GOT3 (cell line): ENCODE measurements at places on chromosomes 12 and 14.

GRCh38 chr12:48817873-48818830 is at the start of gene CACNB3:
Gene CACNB3, plus strand, starts transcription at chr12:48818496. Its CDS starts 434 bp downstream, at chr12:48818930.
- no peak for DNase-seq

GRCh38 chr12:38745601-38746000 is 159.8 kb downstream of the CPNE8 start:
- DNase-seq: no peak

DNA sequence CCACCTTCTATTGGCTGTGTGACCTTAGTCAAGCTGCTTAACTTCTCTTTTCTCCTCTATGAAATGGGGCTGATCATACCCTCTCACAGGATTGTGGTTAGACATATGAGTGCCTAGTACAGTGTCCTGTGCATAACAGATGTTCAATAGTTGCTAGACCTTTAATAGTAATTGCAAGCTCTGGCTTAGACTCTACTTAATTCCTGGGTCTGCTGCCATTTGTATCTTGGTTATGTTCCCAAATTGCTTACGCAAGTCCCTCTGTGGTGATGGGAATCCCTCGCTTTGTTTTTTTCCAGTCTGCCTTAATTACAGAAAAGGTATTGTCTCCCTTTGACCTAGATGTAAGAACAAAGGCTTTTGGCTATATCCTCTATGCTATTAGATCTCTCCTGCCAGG is 15.1 kb downstream of the SUDS3 start:
- DNase-seq: no peak

GRCh38 chr14:58662018-58662417 is 24.3 kb downstream of the DACT1 start:
- no peak for DNase-seq

DNA sequence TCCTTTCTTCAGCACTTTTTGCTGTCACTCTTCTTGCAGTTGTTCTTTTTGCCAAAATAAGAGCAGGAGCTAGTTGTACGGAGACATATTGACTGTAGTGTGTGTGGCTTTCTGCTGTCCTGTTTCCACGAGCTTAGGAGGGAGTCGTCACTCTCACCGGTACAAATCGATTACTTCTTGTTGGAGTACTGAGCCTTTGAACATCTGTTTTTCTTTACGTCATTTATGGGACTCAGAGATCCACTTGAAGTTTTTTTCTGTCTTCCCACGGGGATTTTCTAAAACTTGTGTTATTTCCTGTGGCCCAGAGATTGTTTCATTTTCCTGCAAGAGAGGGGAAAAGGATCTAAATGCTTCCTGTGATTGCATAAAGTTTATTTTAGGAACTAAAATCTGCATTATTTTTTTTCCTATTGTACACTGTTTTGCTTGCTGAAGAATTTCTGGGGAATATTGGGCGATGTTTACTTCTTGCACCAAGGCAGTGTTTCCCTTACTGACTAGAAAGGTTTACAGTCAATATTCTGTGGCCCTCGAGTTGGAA is 199.8 kb upstream of the ARHGAP5 start:
- DNase-seq: no peak

GRCh38 chr14:60800409-60800808 is 65.8 kb downstream of the MNAT1 start:
- no peak for DNase-seq

DNA sequence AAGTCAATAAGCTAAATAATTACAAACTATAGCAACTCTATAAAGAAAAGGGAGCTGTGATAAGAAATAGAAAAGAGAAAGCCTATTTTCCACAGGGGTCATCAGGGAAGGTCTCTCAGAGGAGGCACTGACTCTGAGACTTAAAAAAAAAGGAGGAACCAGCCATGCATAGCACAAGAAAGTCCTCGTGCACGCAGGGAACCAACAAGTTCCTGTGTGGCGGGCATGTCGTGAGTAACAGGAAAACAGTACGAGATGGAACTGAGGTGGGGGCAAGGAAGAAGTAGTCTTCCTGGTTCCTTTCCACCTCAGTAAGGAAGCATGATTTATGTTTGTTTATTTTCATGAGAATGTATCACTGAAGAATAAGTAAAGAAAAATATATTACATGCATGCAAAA is 367.0 kb upstream of the TMEM132C start:
- no peak for DNase-seq

GRCh38 chr14:84029720-84030119 is 1500.2 kb upstream of the FLRT2 start:
- no peak for DNase-seq

DNA sequence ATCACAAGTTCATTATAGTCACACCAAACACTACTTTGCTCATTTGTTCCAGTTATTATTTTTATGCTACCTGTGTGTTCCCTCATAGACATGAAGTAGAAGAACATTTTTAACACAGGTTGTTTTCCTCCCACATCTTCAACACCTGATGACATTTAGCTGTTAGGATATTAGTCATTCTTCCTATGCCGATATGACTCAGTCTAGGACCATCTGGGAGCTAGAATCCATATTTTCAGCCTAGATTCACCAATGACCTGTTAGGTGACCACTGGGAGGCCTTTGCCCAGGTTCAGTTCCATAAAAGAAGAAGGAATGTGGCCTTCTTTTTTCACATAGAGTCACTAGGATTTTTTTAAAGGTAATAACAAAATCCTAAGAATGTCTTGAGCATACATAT is 222.8 kb downstream of the C12orf42 start:
- no peak for DNase-seq

DNA sequence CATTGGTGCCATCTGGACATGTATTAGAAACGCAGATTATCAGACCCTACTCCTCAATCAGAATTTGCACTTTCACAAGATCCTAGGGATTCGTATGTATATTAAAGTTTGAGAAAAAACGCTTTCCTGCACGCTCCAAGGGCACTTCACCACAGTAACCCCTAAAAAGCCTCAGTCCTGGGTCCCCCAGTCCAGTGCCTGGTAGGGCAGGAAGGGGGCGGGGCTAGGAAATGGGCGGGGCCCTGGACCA is 369 bp downstream of the DEPDC4 start:
- DNase-seq: no peak

GRCh38 chr12:4505376-4505986 is 33.2 kb upstream of the RAD51AP1 start:
- no peak for DNase-seq

DNA sequence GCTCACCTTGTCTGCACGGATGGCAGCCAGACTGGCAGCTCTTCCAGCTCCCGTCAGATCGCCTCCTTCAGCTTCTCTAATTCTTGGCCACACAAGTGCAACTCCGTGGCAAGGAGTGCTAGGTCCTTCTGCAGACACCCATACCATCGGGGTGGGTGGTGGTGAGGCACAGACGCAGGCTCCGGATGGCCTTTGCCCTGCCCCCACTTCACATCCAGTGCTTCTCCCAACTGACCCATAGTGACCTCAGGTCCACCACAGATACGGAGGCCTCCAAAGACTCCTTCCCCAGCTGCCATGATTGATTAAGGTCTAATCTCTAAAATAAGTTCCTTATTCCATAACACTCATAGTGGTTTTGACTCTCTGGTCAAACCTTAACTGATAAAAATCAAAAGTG is 19.9 kb upstream of the CD27 start:
- DNase-seq: no peak

- DNase-seq: no peak
Observed at GRCh38 chr12:129844662-129845220, 59.1 kb downstream of the TMEM132D start.

DNA sequence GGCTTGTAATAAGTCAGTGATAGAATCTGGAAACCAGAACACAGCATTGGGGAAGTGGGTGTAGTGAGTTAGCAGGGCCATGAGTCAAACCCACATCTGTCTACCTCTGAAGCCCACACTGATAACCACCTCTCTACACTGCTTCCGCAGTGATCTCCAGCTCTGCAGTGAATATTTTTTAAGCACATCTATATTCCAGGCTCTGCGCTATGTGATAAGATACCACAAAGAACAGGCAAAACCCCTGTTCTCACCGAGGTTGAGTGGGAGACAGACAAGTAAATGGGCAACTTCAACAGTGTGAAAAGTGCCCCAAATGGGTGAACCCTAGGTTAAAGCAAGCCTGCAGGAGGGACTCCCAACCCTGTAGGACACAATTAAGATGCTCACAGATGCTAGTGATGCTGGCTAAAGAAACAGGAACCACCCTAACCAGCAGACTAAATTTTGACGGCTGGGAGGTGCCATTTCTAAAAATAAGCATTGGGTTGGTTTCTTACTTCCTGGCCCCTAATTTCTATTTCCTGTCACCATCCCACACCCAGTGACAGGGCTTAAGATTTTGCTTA is 375.0 kb downstream of the DPF3 start:
- DNase-seq: no peak

- no peak for DNase-seq
Observed at GRCh38 chr14:44712024-44712815, 205.1 kb upstream of the FSCB start.

DNA sequence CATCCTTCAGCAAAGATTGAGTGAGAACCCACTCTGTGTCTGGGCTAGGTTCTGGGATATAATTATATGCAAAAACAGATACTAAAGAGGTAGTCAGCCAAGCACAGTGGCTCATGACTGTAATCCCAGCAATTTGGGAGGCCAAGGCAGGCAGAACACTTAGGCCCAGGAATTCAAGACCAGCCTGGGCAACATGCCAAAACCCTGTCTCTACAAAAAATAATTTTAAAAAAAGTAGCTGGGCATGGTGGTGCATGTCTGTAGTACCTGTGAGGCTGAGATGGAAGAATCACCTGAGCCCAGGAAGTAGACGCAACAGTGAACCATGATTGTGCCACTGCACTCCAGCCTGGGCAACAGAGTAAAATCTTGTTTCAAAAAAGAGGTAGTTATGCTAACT is 237.5 kb upstream of the HMGA2 start:
- no peak for DNase-seq

DNA sequence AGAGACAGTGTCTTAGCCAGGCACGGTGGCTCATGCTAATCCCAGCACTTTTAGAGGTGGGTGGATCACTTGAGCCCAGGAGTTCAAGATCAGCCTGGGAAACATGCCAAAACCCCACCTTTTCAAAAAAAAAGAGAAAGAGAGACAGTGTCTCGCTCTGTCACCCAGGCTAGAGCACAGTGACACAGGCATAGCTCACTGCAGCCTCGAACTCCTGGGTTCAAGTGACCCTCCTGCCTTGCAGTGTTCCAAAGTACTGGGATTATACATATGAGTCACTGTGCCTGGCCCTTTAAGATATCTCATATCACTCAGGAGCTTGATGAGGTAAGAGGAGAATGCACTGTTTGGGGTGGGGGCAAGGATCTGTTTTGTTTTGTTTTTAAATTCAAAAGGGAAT is 48.1 kb upstream of the LTBP2 start:
- DNase-seq: no peak

- DNase-seq: no peak
Observed at GRCh38 chr14:61033855-61034254, 52.8 kb downstream of the SLC38A6 start.

GRCh38 chr12:93393425-93393824 is 15.7 kb downstream of the NUDT4 start:
- no peak for DNase-seq

DNA sequence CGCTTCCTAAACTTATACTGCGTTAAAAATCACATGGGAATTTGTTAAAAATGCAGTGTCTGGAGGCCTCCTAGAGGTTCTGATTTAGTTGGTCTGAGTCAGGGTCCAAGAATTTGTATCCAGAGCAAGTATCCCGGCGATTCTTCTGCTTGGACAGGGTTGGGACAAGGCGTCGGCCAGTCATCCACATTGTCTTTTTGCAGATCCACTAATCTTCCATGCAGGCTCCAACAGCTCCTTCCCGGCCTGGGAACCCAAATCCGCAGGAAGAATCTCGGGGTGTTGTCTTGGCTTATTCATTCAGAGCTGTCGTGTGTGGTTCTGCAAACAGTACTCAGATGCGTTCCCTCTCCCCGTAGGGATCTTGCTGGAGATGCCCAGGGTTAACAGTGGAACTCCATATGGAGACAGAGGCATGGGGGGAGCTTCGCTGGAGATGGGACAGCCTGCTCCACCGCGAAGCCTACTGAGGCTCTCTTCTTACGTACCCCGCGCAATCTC is 25.3 kb downstream of the GPRC5D start:
- no peak for DNase-seq

- DNase-seq: no peak
Observed at GRCh38 chr12:50706606-50707005, 57.3 kb upstream of the ATF1 start.

- DNase-seq: no peak
Observed at GRCh38 chr14:32109676-32110547, 32.8 kb downstream of the ARHGAP5 start.

DNA sequence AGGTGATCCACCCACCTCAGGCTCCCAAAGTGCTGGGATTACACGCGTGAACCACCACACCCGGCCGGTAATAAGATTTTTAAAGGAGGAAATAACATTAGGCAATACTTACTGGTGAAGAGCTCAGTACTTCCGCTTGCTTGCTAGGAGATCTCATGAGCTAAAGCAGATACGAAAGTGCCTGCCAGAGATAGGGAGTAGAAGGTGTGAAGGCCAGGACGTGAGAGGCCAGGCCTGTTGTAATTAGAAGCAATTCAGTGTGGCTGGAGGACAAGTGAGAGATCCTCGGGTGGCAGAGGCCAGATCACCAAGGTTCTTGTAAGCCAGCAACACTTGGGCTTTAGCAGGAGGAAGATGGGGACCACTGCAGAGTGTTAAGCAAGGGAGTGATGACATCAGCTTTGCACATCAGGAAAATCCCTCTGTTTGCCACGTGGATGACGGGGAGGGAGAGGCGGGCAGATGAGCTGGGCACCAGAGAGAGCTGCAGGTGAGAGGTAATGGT is 7.6 kb downstream of the TECPR2 start:
- DNase-seq: no peak

- no peak for DNase-seq
Observed at GRCh38 chr14:96585672-96586013, 83.5 kb downstream of the PAPOLA start.

- no peak for DNase-seq
Observed at GRCh38 chr12:104546575-104546974, 89.8 kb downstream of the CHST11 start.

- no peak for DNase-seq
Observed at GRCh38 chr12:27969624-27970400, 2.7 kb downstream of the PTHLH start.

GRCh38 chr12:49543221-49543913 is 4.5 kb downstream of the KCNH3 start:
- no peak for DNase-seq

- DNase-seq: no peak
Observed at GRCh38 chr14:70317969-70318634, 41.4 kb downstream of the COX16 start.

- DNase-seq: no peak
Observed at GRCh38 chr14:74618078-74618952, 6.3 kb upstream of the LTBP2 start.
